ENCODE measurements at places on chromosomes 12 and 14.

DNA sequence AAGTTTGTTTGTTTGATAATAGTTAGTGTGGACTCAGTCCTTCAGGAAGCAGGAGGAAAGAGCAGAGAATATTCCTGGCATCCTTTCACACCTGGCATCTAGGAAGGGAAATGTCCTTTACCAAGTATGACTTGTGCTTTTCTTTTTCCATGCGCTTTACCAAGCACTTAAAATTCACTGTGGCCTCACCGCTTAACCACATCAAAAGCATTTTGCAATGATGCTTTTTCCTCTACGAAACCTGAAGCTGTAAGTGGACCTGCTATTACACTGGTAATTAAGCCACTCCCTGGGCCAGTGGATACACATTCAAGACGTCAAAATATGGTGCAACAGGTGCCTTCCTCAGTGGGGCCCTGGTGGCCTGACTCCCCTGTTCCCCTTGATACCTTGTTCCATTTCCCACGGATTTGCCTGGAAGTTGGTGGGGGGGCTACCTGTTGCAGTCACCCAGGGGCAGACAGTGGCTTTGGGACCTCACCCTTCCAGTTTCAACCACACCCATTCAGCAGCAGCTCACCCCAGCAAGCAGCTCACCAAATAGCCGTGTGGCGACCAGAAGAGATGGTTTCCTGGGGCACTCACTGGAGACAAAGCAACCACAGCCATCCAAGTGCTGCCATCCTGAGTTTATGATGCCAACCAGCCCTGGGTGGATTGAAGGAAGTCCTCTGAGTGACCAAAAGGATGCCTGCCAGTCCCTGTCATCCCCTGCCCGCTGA, 14.2 kb upstream of the FZD10 start:
- H3K27me3 ChIP-seq = no peaks in the 10 kb centered on the region
- DNase-seq = no peak
- no peak overlapping the region for H3K4me3 ChIP-seq

DNA sequence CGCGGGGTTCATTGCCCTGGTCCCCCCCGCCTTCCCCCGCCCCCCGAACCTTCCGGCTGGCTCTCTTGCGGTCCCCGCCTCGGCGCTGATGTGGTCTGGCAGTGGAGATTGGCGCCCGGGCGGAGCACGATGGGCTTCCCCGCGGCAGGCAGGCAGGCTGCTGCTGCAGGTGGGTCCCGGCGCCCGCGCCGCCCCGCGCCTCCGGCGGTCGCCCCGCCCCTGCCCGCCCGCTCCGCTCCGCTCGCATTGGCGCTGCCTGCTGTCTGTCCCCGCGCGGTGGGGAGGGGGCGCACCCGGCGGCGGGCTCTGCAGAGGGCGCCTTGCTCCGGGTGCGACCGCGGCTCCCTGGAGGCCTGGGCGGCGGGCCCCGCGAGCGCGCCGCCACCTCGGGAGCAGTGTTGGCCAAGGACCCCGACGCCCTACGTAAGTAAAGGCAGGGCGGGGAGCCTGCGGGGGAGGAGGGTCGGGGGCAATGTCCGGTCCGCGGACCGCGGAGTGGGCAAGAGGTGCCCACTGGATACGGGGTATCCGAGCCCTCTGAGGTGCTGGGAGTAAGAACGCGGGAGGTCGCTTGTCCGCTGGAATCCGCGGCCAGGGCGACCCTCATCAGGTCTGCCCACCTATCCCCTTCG, at the start of gene AKAP5:
Gene AKAP5, plus strand, starts transcription at position 309 of the 632 bp plus-strand sequence. CDS start 2,896 bp downstream, outside the sequence.
- no peak for DNase-seq
- H3K36me3 ChIP-seq = no peaks in the 10 kb centered on the region
- H3K27me3 ChIP-seq = no peaks in the 10 kb centered on the region

DNA sequence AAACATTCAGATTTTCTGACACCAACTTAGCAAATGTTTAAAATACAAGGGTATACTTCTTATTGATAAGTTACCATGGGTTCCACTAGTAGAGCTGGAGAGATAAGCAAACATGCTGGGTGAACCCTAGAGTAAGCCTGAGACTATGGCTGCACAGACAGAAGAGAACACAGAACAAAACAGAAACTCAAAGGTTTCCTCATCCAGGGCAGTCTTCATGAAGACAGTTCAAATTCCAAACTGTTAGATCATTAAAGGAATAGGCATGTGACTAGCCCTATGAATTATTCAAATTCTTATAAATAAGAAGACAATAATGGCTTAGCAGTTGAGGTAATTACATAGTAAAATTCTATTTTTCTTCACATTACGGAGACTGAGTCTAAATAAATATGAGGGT, 28.1 kb downstream of the BTBD7 start:
- no peaks in the 10 kb centered on the region for H3K27me3 ChIP-seq
- no peaks in the 10 kb centered on the region for H3K4me1 ChIP-seq
- H3K4me3 ChIP-seq = no peak overlapping the region
- DNase-seq = no peak

GRCh38 chr12:49121047-49121696, 10.0 kb downstream of the TUBA1B start:
- no peak for DNase-seq
- no peaks in the 10 kb centered on the region for H3K4me1 ChIP-seq
- no peak overlapping the region for H3K4me3 ChIP-seq
- no peaks in the 10 kb centered on the region for H3K27me3 ChIP-seq
- H3K27ac ChIP-seq = no peak overlapping the region

DNA sequence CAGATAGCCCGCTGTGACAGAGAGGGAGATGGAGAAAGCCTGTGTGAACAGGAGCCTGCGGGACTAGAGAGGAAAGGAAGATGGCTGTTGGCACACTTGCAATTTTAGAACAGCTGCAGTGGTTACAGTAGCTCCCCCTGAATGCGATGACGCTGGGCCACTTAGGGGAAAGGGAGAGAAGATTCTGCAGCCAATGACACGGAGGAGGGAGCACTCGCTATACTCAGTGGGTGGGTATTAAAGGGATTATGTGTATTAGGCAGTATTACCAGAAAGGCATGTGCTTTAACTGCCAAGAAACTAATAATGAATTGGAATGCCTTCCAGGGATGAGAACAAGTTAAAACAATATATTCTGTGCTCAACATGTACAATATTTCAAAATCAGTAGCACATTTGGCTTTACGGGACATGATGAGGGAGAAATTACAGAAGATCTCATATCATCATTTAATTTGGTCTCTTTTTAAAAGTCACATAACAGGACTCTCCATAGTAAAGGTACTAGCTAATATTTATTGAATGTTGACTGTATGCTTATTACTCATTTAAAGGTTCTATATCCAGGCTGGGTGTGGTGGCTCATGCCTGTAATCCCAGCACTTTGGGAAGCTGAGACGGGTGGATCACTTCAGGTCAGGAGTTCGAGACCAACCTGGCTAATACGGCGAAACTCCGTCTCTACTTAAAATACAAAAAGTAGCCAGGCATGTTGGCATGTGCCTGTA, 35.9 kb upstream of the FOS start:
- H3K27me3 ChIP-seq = no peaks in the 10 kb centered on the region
- H3K36me3 ChIP-seq = no peaks in the 10 kb centered on the region
- no peak overlapping the region for H3K4me3 ChIP-seq
- H3K4me1 ChIP-seq = peaks cover 9% of the 10 kb centered on the region
- no peak for DNase-seq

Data from GM12878 (cell line).